ENCODE measurements at places on chromosomes 2 and 18.

DNA sequence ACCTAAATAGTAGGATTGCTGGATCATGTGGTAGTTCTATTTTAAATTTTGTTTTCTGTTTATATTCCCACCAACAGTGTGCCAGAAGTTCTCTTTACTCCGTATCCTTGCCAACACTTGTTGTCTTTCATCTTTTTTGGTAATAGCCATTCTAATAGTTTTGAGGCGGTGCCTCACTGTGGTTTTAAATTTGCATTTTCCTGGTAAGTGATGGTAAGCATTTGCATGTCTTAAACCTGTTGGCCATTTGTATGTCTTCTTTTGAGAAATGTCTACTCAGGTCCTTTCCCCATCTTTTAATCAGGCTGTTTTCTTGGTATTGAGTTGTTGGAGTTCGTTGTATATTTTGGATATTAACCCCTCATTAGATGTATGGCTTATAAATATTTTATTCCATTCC lies 51.6 kb downstream of the REL start:
- DNase-seq: no peak

DNA sequence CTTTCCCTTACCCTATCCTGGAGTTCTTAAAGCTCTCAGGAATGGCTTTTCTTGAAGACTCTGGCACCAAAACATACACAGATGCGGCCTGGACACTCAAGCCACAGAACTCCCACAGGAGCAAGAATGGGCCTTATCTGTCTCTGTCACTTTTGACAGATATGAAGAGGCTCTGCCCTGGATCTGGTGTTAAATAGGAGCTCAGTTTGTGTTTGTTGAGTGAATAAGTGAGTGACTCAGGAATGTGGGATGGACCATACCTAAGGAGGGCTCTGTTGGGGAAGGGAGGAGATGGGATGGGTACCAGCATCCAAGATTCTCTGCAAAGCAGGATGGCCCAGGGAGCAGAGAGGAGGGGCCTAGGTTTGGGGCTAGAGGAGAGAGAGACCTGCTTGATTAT lies 33.9 kb upstream of the EPAS1 start:
- no peak for DNase-seq

DNA sequence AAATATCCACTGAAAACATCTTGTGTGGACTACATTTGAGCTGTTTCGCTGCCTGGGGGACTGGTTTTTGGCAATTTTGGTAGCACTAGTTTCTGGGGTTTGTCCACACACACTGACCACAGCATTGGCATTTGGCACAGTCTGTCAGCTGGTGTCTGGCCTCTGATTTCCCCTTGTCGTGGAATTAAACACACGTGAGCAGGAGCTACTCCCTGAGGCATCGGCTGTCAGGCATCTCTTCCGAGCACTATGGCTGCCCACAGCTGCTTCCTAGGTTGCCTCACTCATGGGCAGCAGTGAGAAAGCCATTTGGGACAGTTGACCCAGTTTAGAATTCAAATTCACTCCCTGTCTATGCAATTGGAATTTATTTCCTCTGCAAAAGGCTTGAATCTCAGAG lies 46.8 kb upstream of the FZD5 start:
- no peak for DNase-seq

DNA sequence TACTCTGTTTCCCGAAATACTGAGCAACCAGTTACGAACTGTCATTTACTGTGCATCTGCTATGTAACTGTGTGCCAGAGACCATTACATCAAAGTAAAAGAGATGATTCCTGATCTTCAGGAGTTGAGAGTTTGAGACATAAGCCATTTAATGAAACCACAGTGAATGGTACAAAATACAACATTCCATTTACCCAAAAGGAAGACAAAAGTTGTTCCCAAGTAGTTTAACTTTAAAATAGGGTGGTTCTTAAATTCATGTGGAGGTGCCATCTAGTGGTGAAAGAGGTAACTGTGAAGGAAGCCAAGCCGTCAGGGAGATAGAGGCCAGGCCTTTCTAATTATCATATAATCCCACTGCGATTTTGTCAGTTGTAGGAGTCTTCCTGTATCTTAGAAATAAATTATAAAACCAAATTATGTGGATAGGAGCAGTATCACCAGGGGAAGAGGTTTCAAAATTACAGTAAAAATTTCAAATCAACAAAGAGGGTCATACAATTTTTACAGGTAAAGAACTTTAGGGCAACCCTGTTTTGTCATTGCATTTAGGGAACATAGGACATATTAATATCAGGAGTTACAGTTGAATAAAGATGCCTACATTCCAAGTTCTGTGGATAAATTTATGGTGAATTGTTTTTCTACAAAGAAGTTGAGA lies 67.7 kb downstream of the EPAS1 start:
- peak; percentile 83 for DNase-seq

GRCh38 chr18:59758106-59758505 lies 60.9 kb upstream of the CCBE1 start:
- no peak for DNase-seq

DNA sequence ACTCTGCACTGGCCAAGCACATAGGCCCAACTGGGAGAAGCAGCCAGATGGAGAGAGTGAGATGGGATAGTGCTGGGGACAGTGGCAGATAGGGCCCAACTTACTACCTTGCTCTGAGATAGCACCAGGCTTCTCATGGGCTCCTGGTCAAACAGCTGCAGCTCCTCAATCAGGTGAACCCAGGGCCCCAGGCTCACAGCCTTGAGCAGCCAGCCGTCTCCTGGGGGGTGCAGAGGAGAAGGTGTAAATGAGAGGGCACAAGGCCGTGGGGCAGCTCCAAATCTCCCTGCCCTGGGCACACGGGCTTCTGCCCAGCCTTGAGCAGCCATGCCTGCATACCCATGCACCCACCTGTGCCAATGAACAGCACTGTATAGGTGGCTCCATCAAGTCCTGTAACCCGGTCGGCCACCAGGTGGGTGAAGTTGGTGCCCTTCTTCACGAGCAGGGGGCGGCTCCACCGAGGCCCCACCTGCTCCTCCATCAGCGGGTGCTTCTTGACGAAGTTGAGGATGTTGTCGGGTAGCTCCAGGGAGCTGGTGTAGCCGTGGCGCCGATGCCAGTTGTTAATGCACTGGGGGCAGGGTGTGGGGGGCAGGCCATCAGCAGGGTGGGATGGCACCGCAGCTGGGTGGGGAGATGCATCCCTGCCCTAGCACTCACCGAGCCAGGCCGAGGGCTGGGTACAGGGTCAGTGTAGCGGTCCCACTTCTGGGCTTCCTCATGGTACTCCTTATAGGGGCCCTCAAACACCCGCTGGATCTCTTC lies 5.9 kb upstream of the ANKRD39 start:
- DNase-seq: no peak

DNA sequence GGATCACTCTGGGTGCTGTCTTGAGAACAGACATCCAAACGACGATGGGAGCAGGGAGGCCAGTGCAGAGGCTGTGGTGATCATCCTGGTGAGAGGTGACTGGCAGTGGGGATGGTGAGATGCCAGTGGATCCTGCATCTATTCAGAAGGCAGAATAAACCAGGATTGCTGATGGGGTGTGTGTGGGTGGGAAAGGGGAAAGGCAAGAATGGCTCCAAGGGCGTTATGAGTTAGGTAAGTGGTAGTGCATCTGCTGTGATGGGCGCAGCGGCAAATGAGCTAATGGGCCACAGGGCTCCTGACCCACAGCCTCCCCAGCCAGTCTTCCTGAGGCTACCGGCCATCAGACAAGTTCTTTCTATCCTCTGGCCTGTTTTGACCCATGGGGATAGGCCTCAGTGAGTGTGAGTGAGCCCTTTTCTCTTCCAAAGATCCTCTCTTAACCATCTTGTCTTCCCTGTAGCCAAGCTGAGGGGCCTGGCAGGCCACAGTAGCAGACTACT lies 29.6 kb downstream of the SERTAD2 start:
- DNase-seq: no peak

DNA sequence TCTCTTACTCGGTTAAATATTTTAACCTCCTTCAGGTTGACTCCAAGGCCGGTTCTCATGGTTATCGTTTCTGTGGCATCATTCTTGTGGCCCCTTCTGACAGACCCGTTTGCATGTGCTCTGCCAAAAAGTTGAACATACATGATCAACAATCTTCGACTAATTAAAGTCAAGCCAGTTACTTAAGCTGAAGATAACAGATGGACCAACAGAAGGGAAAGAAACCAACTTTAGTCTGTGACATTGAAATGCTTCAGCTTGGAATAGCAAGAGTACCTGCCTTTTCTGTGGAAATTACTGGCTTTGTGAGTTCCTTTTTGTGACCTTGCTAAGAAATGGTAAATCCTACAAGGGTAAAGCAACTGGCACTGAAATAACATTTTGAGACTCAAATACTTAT lies 1429.1 kb downstream of the LRP1B start:
- DNase-seq: no peak

GRCh38 chr18:25517881-25518715 lies 166.1 kb upstream of the ZNF521 start:
- DNase-seq: no peak

DNA sequence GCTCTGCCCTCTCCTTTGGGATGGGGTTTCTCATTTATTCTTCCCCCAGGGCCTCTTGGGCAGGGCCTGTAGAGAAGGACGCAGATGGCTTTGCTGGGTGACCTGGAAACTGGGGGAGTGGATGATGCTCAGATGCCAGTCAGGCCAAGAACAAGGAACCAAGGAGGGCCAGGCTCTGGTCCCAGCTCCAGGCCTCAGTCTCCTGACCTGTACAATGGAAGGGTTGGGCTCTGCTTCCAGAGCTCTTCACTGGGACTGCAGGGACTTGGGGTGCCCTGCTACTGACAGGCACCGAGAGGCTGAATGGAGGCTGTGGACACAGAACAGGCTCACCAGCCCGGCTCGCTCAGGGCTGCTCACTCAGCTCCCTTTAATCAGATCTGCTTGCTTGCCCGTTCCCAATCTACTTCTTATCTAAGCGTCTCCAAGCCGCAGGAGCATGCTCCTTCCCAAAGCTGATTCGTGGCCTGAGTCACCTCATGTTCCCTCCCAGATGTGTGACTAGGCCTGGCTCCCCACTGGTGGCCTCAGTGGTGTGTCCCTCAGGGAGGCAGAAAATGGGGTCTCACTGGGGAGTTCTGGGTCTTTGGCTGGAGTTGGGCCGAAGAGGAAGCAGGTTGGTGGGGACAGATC lies 82.6 kb upstream of the ODC1 start:
- DNase-seq: peak; percentile 24

DNA sequence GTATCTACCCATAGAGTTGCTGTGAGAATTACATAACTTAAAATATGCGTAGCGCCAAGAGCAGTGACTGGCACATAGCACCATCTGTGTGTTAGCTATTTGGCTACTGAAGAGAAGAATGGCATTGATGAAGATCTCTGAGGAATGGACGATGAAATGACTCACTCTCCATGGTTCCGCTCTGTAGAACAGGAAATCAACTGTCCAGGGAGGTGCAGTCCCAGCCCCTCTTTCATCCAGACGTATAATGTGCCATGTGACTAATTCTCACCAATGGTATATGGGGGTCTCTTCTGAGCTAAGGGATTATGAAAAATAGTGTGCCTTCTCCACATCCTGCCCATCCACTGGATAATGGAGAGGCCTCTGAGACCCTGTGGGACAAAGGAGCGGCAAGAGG lies 254.8 kb downstream of the CYP26B1 start:
- DNase-seq: no peak

- no peak for DNase-seq
Observed at GRCh38 chr2:11354363-11355154, 10.1 kb upstream of the ROCK2 start.

GRCh38 chr2:69652206-69652605 lies 8.7 kb upstream of the AAK1 start:
- DNase-seq: no peak

GRCh38 chr2:206477296-206477695 lies 34.0 kb downstream of the ADAM23 start:
- DNase-seq: no peak

GRCh38 chr2:164662066-164662465 lies 40.8 kb upstream of the GRB14 start:
- DNase-seq: no peak

All from hematopoietic multipotent progenitor cell treated with erythropoietin and hydrocortisone succinate and interleukin-3 and kit ligand, for 6 days (in vitro differentiated cells).